NCI-H187 (cell line): ENCODE measurements at places on chromosomes 12 and 14.

GRCh38 chr14:100695423-100695738 is 31.3 kb upstream of the DLK1 start:
- DNase-seq: no peak

DNA sequence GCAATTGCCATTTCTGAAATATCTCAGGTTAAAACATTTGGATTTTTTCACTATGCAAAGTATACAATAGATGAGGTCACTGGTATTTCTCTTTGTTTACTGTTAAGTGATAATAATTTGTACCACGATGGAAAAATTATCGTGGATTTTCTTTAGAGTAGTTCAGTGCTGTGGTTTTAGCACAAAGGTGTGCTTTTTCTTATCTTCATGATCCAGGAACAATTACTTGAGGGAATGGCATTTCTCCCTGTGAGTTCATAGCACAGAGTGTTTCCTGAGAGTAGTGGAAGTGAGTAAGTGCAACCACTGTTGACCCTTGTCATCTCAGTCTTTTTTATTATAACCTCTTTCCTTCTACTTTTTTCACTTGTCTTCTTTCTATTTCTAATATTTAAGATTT is 86.8 kb downstream of the FGD4 start:
- DNase-seq: no peak

DNA sequence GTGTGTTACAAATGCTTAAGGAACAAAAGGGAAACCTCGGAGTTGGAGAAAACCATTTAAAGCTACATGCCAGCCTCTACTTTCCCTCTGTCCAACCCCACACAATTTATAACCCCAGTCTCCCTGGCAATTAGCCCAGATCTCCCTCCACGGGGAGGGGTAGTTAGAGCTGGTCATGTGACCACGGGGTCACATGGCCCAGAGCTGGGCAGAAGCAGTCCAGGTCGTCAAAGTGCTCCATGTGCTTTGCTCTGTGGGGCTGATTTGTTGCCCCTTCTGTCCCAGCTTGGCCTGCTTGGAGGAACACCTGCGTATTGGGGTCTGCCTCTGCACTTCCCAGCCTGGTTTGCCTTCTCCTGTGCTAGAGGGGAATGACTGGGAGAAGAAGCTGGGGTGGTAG is 219.1 kb downstream of the RBM19 start:
- DNase-seq: peak; percentile 12

DNA sequence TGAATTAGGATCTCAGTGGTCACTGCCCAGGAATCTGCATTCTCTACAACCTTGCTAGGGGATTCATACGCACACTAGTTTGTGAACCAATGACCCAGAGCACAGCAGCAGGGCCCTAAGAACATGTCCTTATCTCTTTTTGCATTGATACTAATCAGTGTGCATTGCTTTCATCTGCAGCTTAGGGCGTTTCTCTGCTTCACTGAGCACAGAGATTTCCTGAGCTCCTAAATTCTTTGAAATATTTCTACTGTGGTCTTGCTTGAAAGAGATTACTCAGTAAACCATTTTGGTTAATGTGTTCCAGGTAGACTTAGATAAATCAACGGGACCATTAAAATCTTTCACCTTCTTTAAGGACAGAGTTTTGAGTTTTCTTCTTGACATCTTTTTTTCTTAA is 351.3 kb upstream of the KITLG start:
- DNase-seq: no peak

DNA sequence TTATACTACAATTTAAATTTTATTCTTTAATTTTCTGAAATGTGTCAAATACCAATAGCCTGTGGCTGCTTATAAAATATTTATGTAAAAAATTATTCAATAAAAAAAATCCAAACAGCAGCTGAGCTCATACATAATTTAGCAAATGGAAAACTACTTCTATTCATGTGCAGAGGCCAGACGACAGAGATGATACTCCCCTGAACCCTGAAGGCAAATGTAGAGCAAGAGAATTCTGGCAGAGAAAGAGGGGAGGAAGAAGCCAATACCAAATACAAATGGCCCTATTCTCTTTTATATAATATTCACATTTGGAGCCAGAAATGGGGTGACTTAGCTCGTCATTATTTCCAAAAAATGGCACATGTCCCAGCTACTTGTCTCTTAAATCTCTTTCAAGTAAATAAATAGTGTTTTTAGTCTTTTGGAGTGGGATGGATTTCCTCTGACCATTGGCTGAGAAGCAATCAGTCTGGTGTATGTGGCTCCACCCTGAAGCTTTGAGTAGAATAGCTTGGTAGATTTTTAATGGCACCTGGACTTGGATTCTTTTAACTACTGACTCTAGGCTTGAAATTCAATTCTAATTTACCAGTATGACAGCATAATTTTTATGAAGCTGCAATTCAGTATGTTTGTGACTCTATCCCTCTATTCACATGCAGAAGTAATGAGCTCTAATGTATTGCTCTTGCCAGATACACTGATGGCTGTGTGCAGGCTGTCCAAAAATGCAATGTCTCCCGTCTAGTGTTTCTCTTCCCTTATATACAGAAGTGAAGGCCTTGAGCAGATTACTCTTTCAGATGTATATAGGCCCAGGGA is 113.4 kb upstream of the SCAF11 start:
- no peak for DNase-seq

DNA sequence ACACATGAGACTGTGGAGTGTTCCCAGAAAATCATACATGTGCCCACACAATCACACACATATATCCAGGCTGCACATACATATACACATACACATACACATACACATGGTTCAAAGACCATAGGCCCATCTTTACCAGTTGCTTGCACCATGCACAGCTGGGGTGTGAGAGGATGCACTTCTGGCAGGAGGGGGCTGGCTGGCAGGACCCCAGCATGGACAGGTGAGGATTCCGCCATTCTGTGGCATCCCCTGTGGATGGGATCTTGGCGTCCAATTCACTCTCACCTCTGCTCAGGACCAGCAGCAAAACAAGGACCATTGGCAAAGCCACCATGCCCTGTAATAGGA is 7.0 kb downstream of the ITGB7 start:
- no peak for DNase-seq

DNA sequence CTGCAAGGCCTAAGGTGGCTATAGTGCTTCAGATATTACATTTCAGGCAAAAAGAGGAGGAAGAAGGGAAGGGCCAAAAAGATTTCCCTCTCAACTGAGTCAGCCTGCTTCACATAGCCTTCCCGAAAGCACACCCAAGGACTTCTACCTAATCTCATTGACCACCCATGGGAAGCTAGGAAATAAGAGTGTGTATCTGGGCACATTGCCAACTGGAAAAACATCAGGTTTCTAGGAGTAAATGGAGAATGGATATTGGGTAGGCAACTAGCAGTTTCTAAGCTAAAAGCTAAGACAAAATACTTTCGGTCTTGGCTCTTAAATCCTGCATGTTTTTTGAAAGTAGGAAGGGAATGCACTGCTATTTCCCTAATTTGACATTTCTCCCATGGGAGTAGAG is 221.7 kb upstream of the GRIP1 start:
- DNase-seq: no peak

DNA sequence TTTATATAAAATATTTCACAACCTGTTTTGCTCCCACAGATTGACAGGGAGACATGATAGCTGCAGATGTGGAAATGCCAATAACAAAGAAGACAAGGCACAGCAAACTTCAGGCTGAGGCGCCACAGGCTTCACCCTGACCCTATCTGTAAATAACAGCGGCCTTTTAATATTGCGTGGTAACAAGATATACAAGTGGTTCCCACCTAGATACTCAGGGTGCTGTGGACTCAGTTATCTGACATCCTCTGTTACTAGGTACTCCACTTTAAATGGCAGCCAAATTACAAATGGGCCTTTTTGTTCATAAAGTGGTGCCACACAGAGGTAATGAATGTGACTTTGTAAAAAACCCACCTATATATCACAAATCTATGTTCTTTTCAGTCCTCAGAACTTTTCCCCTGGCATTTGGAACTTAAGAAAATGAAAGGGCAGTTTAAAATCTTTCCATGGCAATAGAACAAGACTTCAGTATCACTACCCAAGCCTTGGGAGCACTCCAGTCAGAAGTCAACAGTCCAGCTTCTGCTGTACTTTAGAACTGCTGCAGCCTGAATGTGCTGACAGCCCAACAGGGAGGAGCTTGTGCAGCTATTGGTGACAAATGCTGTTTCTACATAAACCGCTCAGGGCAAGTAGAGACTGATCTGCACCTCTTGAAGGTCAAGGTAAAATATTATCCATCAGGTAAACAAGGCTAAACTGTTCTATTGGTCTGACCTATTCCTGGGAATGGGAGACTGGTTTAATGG is 86.2 kb upstream of the DCD start:
- no peak for DNase-seq

- no peak for DNase-seq
Observed at GRCh38 chr12:43742106-43742505, 16.5 kb downstream of the PUS7L start.

GRCh38 chr12:120538281-120539156 is 4.4 kb downstream of the RNF10 start:
- no peak for DNase-seq

GRCh38 chr12:108457006-108457733 is 57.9 kb upstream of the FICD start:
- DNase-seq: peak; percentile 22

DNA sequence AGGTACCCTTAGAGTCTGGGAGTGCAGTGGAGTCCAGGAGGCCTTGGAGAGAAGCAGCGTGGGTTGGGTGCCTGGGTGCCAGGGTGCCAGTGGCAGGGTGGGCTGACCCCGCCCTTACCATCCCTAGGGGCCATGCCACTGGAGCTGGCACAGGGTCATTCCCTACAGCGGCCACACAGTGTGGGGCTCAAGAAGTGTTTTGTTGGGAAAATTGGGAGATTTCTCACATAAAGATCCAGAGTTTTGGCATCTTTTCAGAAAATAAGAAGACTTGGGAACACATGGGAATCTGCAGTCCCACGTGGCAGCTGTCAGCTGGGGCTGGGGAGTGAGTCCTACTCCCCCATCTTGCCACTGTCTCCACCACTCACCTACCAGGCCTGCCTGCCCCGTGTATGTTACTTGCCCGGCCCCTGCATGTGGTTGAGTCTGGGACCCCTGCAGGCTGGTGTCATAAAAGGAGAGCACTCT is 4.2 kb downstream of the VASH1 start:
- no peak for DNase-seq

GRCh38 chr12:26991826-26992225 is 22.4 kb downstream of the TM7SF3 start:
- no peak for DNase-seq

GRCh38 chr14:102055181-102055901 is 31.5 kb downstream of the HSP90AA1 start:
- DNase-seq: no peak

DNA sequence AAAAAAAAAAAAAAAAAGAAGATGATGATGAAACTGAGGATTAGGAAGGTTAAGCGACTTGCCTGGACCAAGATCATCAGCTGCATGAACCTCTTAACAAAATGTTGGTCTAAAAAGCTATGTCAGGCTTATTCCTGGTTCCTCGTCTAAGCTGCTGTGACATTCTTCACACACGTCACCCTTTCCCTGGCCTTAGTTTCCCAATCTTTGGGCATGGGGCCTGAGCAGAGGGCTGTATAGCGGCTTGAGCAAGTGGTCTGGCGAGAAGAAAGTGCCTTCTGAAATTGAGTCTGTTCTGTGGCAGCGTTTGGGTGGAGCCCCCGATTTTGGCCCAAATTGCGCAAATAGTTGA is 58.7 kb upstream of the CCND2 start:
- DNase-seq: no peak

DNA sequence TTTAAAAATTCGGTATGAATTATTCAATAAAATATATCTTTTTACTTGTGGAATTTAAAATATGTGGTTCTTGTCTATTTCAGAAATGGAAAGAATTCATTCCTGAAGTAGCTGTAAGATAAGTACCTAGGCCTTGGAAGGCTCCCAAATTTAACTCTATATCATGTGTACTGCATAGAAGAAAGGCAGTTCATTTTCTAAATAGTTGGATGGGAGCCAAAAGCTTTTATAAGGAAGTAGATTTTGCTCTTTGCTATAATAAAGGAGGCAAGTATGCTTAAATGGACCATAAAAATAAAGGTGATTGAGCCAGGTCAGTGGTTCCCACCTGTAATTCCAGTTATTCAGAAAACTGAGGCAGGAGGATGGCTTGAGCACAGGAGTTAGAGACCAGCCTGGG is 187.5 kb downstream of the ATXN7L3B start:
- DNase-seq: no peak

- DNase-seq: no peak
Observed at GRCh38 chr12:105960319-105961083, 178.3 kb downstream of the NUAK1 start.

DNA sequence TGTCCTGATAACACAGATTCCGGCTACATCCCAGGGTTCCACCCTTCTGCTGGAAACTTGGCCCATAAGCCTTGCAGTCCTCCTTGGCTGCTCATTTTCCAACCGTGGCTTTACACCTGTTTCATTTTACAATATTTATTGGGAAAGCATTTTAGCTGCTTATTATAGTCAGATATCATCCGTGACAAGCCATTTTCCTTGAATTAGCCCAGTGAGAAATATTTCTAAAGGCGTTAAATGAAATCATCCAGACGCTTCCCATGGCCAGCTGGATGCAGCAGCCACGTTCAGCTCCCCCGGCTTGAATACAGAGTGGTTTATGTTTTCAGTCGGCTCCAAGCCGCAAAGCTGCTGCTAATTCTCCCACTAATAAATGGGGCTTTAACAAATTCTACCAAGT is 245.0 kb upstream of the PELI2 start:
- no peak for DNase-seq

DNA sequence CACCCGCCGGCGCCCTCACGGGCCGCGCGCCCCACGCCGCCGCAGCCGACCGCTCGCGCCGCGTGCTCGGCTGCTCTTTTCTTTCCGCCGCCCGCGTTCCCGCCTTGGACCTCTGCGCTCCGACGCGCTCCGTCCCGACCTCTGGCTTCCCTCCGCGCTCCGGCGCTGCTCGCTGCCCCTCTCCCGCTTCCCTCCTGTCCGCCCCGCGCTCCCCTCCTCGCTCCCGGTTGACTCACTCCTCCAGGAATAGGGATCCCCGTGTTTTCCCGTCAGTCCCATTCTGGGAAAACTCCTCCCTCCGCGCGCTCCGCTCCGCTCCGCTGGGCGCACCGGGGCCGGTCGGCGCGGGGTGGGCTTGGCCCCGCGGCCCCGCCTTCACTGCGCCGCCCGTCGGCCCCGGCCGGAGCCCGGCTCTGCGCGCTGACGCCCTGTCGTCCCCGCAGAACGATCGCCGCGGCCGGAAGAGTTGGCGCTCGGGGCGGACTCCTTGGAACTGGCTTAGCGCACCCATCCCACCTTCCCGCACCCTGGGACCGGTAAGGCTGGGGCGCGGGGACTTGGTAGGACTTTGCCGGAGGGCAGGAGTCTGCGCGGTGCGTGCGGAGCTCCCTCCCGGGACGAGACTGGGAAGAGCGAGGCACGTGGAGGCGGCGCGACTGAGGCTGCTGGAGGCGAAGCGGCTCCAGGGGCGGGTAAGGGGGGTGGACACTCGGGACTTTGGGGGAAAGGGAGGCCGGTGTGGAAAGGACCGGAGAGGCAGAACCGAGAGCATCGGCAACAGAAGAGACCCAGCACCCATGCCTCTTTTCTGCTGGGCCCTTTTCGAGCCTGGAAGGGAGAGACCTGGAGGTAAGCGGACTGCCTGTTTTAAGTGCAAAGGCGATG is 550 bp downstream of the TEAD4 start:
- no peak for DNase-seq
